Left ventricle myocardium superior (tissue), 1 donor: ENCODE measurements at places on chromosomes 12 and 14.
A peak's percentile ranks its signal among the peaks of the same experiment; 100 is the strongest.

GRCh38 chr14:45194964-45195363, 58.0 kb downstream of the MIS18BP1 start:
- DNase-seq: no peak

GRCh38 chr12:115176741-115177400, 492.9 kb upstream of the TBX3 start:
- no peak for DNase-seq

- no peak for DNase-seq
Measured at GRCh38 chr12:51911307-51911706, 4.0 kb downstream of the ACVRL1 start.

DNA sequence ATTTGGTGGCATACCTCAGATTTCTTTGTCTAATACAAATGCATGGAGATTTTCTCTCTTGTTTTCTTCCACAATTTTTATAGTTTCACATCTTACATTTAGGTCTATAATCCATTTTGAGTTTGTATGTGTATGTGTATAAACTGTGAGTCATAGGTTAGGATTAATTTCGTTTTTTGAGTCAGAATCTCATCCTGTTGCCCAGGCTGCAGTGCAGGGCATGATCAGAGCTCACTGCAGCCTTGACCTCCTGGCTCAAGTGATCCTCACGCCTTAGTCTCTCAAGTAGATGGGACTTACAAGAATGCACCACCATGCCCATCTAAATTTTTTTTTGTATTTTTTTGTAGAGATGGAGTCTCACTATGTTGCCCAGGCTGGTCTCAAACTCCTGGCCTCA, 71.6 kb downstream of the OTOGL start:
- DNase-seq: no peak

GRCh38 chr12:54562750-54563356, 13.5 kb downstream of the PDE1B start:
- no peak for DNase-seq

DNA sequence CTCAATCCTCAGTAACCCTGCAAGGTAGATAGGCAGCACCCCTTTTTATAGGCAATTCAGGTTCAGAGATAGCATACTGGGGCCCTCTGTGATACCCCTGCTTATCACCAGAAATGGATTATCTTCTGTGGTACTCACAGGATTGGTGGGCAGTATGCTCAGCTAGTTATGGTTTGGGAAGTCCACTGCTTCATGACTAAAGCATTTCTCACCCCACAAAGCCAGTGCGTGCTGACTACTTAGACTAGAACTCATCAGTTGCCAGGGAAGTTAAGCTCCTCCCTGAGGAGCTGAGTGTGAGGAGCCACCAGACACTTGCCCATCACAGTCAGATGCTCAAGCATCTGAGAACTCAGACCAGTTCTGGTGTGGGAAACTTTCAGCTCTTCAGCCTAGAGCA, 76.3 kb downstream of the SCAF11 start:
- no peak for DNase-seq

- DNase-seq: no peak
Measured at GRCh38 chr12:54388237-54389133, 4.0 kb upstream of the ZNF385A start.

DNA sequence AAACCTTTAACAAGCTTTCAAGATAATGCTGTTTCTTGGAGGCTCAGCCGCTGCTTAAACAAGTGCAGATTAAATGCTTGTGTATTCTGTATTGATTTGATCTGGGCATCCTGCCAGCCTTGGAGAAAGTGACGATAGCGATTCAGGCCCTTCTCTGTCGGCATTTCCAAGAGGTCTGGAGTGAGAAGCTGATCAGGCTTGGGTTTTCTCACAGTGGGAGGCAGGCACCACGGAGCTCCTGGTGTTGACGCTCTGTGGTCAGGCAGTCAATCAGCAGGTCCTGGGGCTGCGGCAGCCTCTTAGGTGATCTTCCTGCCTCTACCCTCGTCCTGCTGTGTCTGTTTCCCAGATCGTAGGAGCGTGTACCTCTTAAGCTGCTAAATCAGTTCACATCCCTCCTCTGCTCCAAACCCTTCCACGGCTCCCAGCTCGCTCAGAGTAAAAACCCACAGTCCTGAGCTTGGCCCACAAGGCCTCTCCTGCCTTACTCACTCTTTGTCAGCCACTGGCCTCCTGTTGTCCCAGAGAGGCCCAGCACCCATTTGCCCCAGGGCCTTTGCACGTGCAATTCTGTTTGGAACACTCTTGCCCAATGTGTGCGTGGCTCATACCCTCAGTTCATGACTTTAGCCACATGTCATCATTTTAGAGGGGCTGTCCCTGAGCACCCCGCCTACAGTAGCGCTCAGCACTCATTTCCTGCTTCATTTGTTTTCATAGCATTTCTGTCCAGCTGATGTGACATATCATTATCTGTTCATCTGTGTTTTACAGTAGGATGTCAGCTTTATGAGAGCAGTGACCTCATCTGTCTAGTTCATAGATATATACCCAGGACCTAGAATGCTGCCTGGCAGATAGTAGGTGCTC, 155.4 kb downstream of the AACS start:
- no peak for DNase-seq

- no peak for DNase-seq
Measured at GRCh38 chr14:71532344-71532743, 399.9 kb upstream of the RGS6 start.

DNA sequence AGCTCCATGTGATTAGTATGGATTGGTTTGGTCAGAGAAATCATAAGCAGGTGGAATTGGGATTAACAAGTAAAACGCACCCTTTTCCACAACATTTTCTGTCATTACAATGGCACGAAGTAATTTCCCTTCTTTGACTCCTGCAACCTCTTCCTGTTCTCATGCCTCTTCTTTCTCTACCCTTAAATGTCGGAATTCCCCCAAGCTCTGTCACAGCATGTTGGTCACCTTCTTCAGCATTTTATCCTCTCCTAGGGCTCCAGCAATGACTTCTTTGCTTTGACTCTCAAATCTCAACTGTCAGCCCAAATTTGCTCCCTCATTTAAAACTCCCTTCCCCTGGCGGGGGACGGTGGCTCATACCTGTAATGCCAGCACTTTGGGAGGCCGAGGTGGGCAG, 5.3 kb upstream of the GRIP1 start:
- no peak for DNase-seq

- no peak for DNase-seq
Measured at GRCh38 chr12:28780096-28780495, 369.0 kb upstream of the FAR2 start.

GRCh38 chr12:119989731-119990381, 820 bp downstream of the BICDL1 start:
- peak; percentile 91 for DNase-seq

DNA sequence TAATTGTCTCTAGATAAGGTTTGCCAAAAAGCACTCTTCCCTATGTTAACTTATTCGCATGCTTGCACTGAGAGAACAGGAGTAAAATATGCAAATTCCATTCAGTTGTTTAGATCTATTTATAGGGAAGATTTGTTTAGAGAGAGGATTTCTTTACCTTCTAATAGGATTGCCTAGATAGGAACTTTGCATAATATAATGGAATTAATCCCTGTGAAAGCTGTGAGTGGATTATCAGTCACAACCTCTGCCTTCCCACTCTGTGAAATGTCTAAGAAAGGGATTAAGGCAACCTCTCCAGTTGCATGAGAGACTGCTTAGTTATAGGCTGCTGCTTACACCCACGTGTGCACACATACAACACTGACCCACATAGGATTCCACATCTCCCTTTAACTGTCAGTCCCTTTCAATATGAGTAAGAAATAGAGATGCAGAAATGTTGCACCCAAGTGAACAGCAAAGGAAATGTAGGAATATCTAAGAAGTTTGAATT, 83.2 kb downstream of the ALG10B start:
- DNase-seq: no peak

GRCh38 chr14:93220509-93220908, 13.5 kb downstream of the UBR7 start:
- DNase-seq: no peak

DNA sequence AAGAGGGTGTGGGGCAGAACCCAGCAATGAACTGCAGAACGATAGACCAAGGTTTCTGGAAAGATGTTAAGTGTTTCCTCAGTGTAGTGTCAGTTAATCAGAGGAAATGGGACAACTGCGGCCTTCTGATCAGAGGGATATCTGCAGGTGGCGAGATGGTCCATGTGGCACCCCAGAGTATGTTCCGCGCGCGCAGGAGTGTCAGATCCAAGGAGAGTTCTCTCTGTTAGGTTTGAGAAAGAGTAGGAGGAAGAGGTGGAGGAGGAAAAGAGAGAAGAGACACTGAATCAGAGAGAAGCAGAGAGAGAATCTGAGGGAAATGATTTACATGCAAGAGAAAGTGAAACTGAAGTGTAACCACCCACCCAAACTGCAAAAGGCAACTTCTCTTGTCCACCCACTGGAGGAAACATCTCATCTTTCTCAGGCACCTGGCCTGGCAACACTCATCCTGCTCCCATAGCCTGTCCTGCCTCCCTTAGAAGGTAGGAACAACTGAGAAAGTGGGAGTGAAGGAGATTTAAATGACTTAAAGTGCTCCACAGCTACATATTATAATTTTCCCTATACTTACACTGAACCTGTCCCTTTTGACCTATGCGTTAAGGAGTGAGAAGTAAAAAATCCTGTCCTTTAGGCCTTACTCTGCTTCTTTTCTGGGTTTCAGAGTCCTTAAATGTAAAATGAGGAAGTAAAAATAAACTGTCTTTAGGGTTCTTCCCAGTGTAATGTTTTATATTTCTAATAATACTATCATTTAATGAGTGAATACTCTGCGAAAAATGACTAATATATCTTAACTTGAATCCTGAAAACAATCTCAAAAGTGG, 6.8 kb upstream of the TESPA1 start:
- DNase-seq: no peak

- no peak for DNase-seq
Measured at GRCh38 chr12:100105661-100106060, 37.0 kb downstream of the BLTP3B start.

GRCh38 chr14:64293976-64294671, at the start of gene ESR2:
Gene ESR2, minus strand, starts transcription at chr14:64294371. Its CDS starts 11,386 bp downstream, at chr14:64282985.
- peak; percentile 40 for DNase-seq

GRCh38 chr14:64845878-64846277, 33.8 kb downstream of the SPTB start:
- no peak for DNase-seq

DNA sequence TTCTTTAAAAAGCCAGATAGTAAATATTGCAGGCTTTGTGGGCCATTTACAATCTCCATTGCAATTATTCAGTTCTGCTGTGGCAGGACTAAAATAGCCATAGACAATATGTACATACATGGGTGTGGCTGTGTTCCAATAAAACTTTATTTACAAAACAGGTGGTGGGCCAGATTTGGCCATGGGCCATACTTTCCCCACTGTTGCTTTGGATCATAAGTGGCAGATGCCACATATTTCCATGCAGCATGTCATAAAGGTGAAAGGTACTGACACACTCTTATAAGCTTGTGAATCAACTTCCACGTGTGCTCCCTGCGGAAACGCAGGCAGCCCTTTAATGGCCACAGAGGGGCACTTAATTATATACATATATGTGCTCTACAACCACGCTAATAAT, 244.4 kb upstream of the FOXN3 start:
- no peak for DNase-seq

GRCh38 chr14:72704502-72704901, 189.4 kb downstream of the DPF3 start:
- no peak for DNase-seq

GRCh38 chr12:42444192-42444943, 118.4 kb downstream of the PPHLN1 start:
- no peak for DNase-seq

GRCh38 chr12:121295116-121295745, 1.3 kb downstream of the CAMKK2 start:
- no peak for DNase-seq

DNA sequence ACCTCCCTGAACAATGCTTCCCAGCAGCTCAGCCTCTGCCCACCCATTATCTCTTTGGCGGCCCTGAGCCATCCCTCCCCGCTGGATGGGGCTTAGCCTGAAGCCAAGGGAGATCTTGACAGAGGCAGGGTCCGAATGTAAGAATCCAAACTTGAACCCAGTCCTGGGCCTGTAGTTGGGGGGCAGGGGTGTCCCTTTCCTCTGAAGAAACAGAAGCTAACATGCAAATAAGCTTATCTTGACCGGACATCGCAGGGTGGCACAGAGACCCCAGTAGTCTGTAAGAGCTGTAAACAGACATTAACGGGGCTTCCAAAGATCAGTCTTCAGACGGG, 6.0 kb downstream of the DLK1 start:
- DNase-seq: no peak

GRCh38 chr12:70831543-70831942, 89.0 kb downstream of the PTPRR start:
- DNase-seq: no peak

GRCh38 chr14:71371711-71372396, 464.6 kb downstream of the PCNX1 start:
- DNase-seq: no peak

- peak; percentile 56 for DNase-seq
Measured at GRCh38 chr12:89183985-89184435, 168.3 kb downstream of the DUSP6 start.

GRCh38 chr12:32091696-32092095, 15.0 kb upstream of the BICD1 start:
- no peak for DNase-seq

DNA sequence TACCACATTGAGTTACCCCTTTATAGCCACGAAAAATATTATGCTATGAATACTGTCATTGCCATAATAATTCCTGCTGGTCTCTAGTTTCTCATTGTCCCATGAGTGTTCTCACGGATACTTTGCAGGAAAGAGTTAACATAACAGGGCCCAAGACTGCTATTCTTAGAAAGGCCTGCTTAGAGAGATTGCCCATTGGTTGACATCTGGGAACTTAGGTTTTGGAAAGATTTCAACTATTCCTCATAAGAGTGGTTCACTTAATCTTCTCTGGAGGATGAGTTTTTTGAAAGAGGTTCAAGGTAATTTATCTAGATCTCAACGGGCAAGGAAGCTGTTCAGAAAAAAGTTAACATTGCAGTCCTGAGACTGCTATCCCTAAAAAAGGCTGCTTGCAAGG, 18.4 kb upstream of the PRPF39 start:
- no peak for DNase-seq

DNA sequence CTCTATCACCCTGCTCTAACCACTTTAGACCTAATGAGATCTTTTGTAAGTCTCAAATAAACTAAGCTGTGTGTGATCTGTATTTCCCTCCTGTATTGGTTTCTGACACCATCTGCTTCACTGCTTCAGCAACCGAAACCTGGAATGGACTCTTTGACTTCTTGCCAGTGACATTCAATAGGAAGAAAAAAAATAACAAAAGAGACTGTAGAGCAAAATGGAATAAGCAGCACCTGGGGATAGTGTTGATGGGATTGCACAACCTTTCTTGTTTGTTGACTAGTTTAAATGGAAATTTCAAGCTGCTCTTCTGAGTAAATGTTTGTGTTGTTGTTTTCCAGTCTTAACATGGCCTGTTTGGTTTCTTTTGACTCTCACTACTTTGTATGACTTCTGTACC, 888.6 kb upstream of the SEL1L start:
- no peak for DNase-seq

DNA sequence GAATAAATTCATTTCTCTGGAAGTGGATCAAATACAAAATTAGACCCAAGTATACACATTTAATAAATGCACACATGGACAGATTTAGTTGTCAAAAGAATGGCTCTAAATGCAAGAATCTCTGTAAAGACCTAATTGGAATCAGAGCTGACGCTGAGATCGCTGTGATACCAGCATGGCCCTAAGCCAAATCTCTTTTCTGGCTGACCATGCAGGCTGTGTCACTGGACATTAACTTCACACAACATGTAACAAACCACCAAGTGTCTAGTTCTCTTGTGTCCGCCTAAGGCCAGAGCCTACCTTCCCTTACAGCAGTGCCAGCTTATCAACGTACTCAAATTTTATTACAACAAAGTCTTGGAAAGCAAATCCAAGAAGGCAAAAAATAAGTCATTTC, 127.5 kb downstream of the MED13L start:
- no peak for DNase-seq
